ENCODE measurements at places on chromosomes 7 and 10. TPM values are rescaled to one million over a fixed set of nuclear protein-coding genes. Genes with fewer than 3 reads are reported as not detected.

DNA sequence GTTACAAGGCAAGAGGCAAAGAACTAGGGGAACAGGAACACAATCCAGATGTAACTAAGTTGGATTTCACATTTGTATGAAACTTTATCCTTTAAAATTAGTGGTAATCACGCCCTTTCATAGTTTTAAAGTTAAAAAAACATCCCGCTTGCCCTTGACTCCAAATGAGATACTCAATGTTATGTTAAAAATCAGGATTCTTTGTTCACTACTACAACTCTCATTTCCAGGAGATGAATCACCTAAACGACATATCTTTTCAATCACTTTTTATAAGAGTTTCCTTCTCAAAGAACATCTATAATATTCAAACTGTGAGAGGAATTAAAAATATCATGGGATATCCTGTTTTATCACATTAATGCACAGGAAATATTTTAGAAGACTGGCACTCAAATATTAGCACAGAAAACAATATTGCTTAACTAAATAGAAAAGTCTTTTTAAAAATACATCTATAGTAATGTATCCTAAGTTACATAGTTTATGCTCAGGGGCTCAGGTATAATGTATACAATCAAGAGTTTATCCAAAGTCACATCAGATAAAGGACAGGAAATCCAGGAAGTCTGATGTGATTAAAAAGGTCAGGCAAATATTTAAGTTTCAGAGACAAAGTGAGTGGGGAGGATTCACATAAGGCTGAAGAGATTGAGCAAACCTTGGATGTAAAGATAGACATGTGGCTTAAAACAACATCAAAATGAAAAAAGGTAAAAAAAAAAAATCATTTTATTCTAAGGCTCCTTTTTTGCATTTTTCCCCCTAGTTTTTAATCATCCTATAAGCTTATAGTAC is 41.9 kb downstream of the CADPS2 start:
- DNase-seq: no peak

- DNase-seq: no peak
Observed at GRCh38 chr10:42802876-42803275, 20.3 kb downstream of the BMS1 start.

DNA sequence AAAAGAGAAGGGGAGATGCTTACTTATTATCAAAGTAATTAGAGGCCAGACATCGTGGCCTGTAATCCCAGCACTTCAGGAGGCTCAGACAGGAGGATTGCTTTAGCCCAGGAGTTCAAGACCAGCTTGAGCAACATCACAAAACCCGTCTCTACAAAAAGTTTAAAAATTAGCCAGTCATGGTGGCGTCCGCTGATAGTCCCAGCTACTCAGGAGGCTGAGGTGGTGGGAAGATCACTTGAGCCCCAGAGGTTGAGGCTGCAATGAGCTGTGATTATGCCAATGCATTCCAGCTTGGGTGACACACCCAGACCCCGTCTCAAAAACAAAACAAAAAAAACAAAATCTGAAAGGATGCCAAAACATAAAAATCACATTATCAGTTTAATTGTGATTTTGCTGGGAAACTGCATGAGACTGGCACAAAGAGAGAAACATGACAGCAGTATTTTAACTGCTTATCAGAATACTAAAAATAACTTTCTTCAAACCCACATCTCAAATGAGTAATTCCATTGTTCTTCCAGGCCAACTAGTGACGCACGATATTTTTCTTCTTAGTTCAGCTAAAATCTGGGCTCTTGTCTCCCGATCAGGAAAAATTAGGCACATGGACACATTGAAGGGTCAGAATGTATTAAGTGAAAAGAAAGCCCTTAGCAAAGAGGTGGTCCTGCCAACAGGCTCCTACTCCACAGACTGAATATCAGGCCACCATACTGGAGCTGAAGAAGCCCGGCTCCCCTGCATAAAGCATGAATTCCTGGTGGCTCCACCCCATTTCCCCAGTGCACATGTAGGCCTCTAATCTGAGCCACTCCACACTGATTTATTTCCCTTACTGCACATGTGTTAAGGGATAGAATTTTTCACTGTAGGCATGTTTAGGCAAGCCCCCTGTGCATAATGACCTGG is 9.6 kb upstream of the CCM2 start:
- DNase-seq: no peak

DNA sequence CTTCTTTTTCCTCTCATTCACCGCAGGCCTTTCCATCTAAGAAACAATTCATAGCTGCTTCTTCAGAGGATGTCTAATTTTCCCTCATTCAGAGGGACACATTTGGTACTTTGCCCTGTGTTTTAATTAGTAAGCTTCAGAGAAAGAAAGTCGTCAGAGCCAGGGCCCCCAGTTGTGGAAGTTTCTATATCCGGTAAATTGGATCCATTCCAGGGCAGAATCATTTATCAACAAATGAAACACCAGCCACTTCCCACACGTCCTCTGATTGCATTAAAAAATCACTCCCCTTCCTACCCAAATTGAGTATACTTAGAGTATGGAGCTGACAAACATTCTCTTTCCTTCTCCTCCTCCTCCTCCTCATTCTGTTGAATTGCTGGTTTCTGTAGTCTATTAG is 205.8 kb upstream of the HDAC9 start:
- DNase-seq: no peak

TDRD1 gene
- 0.22 TPM for total RNA-seq
